Stimulated activated CD8-positive, alpha-beta memory T cell treated with anti-CD3 and anti-CD28 coated beads, Interleukin-4, amount 100 ng/mL, for 24 hours (primary cell): ENCODE measurements at places on chromosomes 11 and 22.

DNA sequence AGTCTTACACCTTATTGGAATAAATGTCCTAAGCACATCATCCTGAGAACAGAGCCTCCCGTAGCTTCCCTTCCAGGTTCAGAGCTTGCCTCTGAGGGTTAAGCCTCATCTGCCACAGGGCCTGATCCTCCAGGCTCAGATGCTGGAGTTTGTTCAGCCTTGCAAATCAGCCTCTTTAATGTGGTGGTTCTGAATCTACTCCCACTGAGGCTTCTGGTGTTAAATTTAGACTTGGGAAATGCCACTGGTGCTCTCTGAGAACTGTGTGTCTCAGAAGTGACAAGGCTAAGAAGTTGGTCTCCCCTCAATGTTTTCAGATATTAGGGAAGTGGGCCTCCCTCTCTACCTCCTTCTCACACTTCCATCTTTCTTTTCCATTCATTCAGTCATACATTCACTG lies 68.7 kb downstream of the CCDC81 start:
- no peak for DNase-seq

- peak; percentile 4 for DNase-seq
These were observed 39.0 kb downstream of the RRAS2 start for GRCh38 chr11:14320020-14320419.

DNA sequence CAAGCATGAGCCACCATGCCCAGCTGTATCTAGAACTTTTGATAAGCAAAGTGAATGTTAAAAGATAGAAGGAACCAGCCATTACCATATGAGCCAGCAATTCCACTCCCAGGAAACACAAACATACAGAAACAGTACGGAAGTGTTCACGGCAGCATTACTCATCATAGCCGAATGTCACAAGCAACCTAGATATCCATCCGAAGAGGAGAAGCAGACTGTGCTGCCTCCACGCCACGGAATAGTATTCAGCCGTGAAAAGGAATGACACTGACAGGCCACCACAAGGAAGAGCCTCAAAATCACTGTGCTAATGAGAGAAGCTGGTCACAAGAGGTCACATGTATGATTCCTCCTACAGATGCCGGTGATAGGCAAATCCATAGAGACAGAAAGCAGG lies 17.6 kb upstream of the MGAT3 start:
- no peak for DNase-seq

GRCh38 chr22:50314455-50315288 lies 7.2 kb upstream of the PLXNB2 start:
- DNase-seq, result peak; percentile 71

- no peak for DNase-seq
These were observed 304.1 kb upstream of the TENM4 start for GRCh38 chr11:79744941-79745340.

- DNase-seq, result no peak
These were observed 10.3 kb downstream of the PLAAT2 start for GRCh38 chr11:63552921-63553320.

DNA sequence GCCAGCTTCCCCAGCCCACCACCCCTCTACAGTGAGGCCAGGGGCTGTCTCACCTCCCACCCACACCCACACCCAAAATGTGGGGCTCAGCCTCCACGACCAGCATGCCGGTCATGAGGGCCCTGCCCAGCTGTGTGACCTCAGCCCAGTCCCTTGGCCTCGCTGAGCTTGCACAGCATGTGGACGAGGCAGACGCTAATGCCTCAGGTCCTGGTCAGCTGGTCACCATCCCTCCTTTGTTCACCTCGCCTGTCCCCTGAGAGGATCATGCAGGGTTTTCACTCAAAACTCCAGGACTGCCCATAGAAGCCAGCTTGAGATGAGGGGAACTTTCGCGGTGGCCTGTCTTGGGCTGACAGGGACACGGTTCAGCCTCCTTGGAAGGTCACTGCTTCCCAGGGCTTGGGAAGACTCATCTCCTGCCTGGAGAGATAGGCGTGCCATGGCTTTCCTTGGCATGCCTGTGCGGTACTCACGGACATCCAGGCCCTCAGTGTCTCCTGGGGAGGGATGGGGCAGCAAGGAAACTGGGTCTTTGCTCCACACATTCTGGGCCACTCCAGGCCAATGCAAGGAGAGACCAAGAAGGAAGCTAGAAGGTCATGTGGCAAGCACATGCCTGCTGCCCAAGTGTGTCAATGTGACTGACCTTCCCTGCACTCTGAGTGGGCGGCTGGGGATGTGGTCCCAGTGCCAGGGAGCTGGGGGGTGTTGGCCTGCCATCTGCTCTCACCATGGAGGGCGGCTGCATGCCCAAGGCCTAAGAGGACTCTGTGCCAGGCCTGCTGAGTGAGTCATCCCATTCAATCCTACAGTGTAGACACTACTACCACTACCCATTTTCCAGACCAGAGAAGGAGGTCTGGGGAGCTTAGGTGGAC lies 3.2 kb upstream of the RTN4R start:
- DNase-seq, result no peak

DNA sequence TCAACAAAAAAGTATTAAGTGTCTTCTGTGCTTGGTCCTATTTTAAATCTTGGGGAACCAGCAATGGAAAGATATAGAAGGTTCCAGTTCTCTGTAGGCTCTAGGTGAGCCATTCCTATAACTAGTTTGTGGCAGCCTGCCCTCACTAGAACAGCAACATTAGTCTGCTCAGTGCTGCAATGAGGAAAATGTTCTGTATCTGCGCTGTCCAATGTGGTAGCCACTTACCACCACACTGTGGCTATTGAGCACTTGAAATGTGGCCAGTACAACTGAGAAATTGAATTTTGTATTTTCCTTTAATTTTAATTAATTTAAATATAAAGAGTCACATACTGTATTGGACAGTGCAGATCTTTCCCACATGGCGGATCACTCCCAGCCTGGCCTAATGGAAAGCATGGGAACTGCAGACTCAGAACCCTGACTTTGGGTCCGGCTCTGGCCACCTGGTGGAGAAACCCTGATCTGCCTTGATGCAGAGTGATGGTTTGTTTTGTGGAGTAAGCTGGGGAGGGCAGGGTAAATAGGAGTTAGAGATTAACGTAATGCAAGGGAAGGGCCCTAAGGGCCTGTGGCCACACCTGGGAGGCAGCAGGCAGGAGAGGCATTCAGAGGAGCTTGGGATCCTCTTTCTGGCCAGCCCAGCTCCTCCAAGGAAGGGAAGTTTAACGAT lies 101.0 kb downstream of the ME3 start:
- DNase-seq, result no peak

- no peak for DNase-seq
These were observed 722.4 kb upstream of the ANO5 start for GRCh38 chr11:21470521-21470920.

- no peak for DNase-seq
These were observed 150.1 kb upstream of the LRRC4C start for GRCh38 chr11:41609511-41609910.

DNA sequence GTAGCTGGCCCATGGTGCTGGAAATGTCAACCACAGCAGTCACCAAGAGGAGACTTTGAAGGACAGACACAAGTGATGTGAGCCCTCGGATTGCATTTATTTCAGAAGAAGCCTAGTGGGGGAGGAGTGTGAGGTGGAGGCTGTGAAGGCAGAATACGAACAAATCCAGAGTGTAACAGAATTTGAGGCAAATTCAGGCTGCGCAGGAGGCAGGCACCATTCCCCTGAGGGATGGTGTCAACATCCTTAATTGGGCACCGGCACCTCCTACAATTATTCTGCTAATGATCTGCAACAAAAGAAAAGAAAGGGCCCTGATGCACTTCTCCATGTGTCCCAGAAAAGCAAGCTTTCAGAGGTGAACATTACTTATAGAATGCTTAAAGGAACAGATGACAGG lies 32.2 kb downstream of the CWC15 start:
- no peak for DNase-seq

DNA sequence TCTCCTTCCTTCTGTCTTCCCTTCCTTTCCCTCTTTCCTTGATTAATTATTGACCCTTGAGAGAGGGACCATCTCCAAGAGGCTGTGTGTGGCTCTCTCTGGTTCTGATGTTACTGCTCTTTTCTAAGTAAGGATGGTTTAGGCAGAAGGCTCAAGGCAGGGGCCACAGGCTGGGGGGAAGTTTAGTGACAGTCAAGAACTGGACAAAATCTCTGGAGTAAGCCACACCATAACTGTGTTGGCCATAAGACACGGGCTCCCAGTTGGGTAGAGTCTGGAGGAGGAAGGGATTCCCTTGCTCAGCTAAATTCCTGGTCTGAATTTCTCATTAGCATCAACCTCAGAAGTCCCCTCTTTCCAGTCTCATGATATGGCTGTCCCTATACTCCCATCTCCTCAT lies 74.7 kb downstream of the BUD13 start:
- DNase-seq, result no peak

DNA sequence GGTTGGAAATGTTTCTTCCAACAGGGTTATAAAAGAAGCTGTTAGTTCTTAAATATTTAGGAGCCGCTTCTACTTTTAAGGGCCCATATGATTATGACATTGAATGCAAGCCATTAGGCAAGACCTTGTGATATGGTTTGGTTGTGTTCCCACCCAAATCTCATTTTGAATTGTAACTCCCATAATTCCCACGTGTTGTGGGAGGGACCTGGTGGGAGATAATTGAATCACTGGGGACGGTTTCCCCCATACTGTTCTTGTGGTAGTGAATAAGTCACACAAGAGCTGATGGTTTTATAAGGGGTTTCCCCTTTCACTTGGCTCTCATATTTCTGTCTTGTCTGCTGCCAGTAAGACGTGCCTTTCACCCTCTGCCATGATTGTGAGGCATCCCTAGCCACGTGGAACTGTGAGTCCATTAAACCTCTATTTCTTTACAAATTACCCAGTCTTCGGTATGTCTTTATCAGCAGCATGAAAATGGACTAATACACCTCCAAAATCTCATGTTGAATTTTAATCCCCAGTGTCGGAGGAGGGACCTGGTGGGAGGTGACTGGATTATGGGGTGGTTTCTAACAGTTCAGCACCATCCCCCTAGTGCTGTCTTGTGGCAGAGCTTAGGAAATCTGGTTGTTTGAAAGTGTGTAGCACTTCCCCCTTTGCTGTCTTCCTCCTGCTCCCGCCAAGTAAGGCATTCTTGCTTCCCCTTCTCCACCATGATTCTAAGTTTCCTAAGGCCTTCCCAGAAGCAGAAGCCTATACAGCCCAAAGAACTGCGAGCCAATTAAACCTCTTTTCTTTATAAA lies 4.3 kb downstream of the CD59 start:
- DNase-seq, result peak; percentile 6

GRCh38 chr11:14445542-14446530 lies 53.8 kb downstream of the COPB1 start:
- DNase-seq, result no peak

GRCh38 chr22:41028841-41029240 lies 63.6 kb upstream of the EP300 start:
- DNase-seq, result no peak

GRCh38 chr11:70107191-70107590 lies 29.1 kb downstream of the ANO1 start:
- no peak for DNase-seq

DNA sequence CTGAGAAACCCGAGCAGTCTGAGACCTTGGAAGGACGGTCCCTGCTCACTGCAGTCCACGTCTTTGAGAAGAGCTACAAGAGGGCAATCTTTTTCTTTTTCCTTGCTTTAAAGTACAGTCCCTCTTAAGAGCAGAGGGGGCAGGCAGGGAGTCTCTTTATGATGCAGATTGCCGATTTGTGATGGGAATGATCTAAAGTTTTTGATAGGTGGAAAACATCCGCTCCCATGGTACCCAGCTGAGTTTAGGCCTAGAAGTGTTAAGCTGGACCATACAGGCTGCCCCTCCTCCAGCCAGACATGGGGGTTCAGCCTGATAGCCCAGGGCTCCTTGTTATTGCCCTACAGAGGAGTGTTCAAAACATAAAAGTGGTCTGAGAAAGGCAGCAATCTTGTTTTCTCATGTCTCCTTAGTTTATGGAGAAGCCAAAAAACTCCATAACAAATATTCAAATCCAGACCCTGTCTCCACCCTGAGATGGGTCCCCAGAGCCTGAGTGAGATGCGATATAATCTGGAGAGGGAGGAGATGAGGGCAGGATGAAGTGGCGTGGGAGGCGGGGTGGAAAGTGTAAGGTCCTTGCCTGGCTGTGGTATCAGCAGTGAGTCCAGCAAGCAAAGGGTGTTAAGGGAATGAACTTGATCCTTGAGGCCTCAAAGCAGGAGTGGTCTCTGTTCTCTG lies 135.1 kb downstream of the FDX1 start:
- DNase-seq, result no peak

DNA sequence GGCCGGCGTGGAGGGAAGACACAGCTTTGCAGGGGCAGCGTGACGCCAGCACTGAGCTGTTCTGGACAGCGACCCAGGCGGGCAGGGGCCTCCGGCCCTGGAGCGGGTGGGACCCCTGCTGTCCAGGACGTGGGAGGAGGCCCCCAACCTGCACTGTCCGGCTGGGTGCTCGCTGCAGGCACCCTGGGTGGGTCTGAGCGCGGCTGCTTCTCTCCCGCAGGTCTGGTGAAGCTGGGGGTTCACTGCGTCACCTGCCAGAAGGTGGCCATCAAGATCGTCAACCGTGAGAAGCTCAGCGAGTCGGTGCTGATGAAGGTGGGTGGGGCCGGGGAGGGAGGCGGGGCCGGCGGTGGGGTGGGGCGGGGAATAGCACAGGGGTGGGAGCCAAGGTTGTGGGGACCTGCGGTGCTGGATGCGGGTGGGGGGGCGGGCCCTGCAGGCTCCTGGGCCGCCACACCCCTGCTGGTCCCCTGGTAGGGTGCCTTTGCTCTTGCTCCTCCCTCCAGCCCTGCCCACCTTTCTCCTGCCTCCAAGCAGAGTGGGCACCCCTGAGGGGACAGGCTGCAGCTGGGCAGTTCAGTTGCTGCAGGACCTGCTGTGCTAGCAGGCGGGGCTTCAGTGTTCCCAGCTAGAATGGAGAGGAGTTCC lies 46.2 kb downstream of the BRSK2 start:
- DNase-seq, result peak; percentile 1

GRCh38 chr22:50360578-50360977 lies 17.5 kb downstream of the PPP6R2 start:
- no peak for DNase-seq

GRCh38 chr11:15586741-15587473 lies 472.2 kb downstream of the INSC start:
- no peak for DNase-seq

DNA sequence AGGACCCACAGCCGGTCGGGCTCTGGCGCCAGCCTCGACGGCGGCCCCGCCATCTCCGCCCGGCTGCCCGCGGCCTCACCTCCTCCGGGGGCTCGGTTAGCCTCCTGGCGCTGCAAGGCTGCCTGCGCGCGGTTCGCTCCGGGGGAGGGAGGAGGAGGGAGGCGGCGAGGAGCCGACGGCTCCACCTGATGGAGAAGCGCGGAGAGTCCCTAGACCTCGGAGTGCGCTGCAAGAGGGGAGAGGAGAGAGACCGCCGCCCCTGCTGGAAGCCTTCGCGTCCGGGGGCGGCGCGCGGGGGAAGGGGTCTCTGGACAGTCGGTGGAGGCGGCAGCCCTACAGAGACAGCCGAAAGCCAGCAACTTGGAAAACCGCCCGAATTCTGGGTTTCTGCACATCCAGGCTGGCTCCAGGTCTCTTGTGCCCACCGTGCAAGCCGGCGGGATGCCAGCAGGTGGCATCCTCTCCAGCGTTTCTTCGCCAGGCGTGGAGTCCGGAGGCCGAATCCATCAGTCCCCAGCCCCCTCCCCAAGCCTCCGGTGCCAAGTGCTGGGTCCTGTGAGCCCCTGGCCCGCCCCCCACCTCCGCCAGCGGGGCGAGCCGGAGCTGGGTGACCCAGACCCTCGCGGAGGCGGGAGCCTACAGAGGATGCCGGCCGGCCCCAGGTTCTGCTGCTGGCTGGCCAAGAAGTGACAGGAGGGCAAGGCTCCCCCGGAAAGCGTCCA lies 2.9 kb upstream of the KIRREL3 start:
- DNase-seq, result no peak
